Activated CD8-positive, alpha-beta T cell treated with anti-CD3 and anti-CD28 coated beads, Interleukin-2, amount 10 ng/mL, durations not matched to agents 7 days and 5 days (primary cell): ENCODE measurements at places on chromosomes 3 and 15. TPM values are rescaled to one million over a fixed set of nuclear protein-coding genes. Genes with fewer than 3 reads are reported as not detected.

The SEMA6D gene
- not detected for total RNA-seq

The VILL gene
- 15.1 TPM for total RNA-seq

The RARB gene
- not detected for total RNA-seq

The HMCES gene
- total RNA-seq: 62.2 TPM

The BFSP2 gene
- 0.45 TPM for total RNA-seq

The BRPF1 gene
- total RNA-seq: 57.4 TPM

The ASB14 gene
- total RNA-seq: not detected

The ILDR1 gene
- not detected for total RNA-seq

The LCTL gene
- not detected for total RNA-seq

The EXD1 gene
- total RNA-seq: not detected

The TMEM212 gene
- not detected for total RNA-seq

The CORO2B gene
- not detected for total RNA-seq

The MST1 gene
- total RNA-seq: 3.8 TPM

The CDHR4 gene
- total RNA-seq: not detected

DNA sequence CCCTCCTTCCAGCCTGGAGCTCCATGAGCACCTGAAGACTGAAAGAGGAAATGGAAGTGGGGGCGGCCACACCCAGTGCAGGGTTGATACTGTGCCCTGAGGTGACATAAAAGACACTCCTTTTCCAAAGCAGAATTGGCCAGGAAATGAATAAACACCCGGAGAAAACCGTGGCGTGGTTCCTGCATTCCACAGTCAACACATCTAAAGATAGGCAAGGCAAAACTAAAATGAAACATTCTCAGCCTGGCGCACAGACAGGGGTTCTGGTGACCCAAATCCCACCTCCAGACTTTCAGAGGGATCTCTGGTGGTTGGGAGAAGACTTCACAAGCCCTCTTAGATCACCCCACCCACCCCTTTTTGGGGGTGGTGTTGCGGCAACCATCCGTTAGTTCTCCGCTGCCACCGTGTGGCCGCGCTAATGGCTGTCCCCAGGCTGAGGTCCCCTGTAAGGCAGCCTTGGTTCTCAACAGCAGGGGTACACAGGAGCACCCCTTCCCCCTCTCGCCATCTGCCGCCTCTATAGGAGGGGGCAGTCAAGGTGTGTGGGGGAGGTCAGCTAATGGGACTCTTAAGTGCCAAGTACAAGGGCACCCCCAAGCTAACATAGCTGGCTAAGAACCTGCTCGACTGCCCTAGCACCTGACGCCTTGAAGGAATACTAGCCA is 2.5 kb upstream of the MST1R start:
- peak; percentile 69 for DNase-seq

- no peak for DNase-seq
Measured at GRCh38 chr15:52795464-52796227, 5.5 kb upstream of the ONECUT1 start.

- DNase-seq: no peak
Measured at GRCh38 chr3:4063916-4064574, 239.1 kb upstream of the SETMAR start.

DNA sequence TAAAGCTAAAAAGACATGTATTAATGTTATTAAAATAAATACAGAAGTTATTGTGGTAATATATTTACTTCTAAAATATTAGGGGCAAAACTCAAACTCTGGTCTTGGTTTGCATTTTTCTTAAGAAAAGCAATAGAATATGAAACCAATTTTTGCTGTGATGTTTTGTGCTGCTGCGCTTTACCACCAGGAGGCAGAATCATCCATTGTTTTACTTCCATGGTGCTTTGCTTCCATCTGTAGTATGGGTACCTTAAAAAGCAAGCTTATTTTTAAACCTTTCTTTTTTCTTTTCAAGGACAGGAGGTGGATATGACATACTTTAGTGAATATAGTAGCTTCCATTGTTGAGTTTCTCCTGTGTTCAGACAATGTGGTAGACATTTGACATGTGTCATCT is 46.6 kb upstream of the MRPL3 start:
- DNase-seq: no peak

GRCh38 chr3:123695152-123695551 is 110.3 kb upstream of the HACD2 start:
- no peak for DNase-seq

GRCh38 chr3:13018043-13018451 is 55.2 kb downstream of the IQSEC1 start:
- no peak for DNase-seq

GRCh38 chr3:43253294-43253693 is 33.0 kb upstream of the SNRK start:
- no peak for DNase-seq

DNA sequence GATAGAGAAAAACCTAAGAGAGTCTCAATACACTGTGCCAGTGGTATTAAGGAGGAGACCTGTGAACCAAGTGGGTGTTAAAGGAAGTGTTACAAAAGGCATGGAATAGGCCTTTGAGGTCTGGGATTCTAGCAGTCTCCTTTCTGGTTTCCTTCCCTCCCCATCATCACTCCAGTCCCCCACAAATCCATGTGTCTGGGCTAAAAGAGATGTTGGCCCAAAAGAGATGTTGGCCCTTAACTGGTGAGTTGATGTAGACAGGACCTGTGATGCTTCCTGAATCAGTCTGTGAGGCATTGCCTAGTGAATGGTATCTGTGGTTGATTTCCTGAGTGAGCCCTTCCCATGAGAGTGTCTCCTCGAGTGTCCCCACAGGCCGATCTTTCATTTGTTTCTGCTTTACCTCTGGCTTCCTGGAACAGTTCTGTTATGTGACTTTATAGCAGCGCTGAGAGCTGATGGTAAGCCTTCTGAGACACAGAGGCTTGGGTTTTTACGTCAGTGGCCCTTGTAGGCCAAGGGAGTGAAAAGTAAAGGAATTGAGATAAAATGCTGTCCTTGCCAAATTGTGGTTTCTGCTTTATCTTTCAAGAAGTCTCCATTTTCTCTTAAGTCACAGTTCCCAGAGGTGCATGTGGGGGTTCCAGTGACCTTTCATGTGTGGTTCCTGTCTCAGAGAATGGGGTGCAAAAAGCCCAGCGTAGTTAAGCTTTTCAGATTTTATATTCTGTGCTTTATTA is 87.8 kb downstream of the KLHL25 start:
- peak; percentile 51 for DNase-seq

GRCh38 chr3:49750056-49750455 is 26.3 kb upstream of the GMPPB start:
- DNase-seq: no peak

GRCh38 chr15:46328821-46329220 is 694.0 kb downstream of the SQOR start:
- no peak for DNase-seq

DNA sequence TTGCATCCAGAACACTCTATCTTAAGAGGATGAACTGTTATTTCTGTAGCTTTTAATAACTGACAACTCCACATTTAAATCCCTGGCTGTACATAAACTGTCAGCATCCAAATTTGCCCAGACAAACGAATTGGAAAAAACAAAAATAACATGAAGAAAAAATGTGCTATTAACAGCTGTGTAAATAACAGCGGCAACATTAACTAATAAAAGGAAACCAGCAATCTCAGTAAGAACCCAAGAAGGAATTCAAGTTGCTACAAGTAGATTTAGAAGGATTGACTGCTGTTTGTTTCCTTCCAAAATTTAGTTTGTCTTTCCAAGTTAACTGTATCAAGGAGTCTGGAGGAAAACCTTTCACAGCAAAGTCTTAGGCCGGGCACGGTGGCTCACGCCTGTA is 550.6 kb upstream of the MDFIC2 start:
- no peak for DNase-seq

DNA sequence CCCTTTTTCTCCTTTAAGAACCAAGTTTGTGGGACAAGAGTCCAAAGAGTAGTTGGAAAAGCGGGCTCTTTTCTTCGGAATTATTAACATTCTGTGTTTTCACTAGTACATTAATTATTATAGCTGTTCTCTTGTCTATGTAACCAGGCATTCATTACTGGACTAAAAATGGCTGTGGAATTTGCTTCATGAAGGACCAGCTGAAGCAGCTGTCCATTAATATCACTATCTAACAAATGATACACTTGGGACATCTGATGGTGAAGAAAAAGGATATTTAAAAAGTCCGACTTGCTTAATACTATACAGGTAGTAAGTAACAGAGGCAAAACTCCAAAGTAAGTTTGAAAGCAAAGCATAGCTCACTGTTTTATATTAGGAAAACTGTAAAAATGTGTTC is 728.9 kb upstream of the DPPA4 start:
- DNase-seq: no peak

GRCh38 chr3:37601832-37602231 is 259.8 kb upstream of the CTDSPL start:
- DNase-seq: no peak

DNA sequence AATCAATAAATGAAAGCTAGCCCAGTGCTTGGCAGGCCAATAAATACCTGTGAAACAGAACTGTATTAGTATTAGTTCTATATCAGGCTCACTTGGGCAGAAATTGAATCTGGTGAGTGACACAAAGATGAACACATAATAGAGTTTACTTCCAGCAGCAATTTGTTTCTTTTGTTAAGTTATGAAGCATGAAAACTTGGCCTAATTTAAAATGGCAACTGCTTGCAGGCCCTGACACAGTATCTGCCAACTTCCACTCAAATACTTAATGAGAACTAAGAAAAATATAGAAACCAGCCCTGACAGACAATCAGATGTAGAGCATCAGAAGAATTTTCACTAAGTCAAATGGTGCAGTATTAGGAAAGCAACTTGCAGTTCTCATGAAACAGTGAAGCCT is 37.6 kb upstream of the LRIG1 start:
- no peak for DNase-seq

DNA sequence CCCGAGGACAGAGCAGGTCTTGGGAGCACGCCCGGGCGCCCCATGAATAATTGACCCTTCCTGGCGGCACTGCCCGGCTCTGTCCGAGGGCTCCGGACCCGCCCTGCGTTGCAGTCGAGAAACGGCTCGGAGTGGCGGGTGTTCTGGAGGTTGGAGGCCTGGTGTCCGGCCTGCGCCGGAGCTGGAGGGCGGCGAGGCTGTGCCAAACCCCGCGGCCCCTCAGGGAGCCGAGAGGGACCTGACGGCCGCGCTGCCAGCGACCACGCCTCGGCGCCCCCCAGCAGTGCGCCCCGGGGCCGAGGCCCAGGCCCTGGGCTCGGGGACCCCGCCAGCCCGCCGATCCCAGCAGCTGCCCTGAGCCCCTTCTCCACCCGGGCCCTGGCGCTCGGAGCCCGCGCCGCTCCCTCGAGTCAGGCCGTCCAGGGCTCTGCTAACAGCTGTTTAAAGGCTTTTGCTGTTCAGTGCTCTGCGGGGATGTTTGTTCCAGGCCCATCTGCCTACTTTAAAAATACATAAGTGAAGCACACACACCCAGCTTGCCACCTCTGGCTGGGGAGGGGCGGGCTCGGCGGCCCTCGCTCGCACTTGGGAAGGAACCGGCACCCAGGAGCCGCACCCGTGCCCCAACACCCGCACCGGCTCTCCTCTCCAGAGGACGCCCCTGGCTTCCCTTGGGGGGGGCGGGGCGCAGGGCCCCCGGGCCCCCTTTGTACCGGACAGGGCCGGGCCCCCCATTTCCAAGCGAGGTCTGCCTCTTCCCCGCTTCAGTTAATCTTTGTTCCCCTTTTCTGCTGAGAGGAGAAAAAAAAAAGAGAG is 730 bp upstream of the ZNF710 start:
- no peak for DNase-seq

GRCh38 chr15:43376017-43376705 is 5.3 kb downstream of the TUBGCP4 start:
- peak; percentile 62 for DNase-seq

GRCh38 chr3:102747611-102748010 is 312.8 kb downstream of the ZPLD1 start:
- DNase-seq: no peak

- DNase-seq: no peak
Measured at GRCh38 chr3:178435575-178435974, 100.7 kb upstream of the KCNMB2 start.

GRCh38 chr15:92636401-92636907 is 19.1 kb downstream of the FAM174B start:
- DNase-seq: no peak

DNA sequence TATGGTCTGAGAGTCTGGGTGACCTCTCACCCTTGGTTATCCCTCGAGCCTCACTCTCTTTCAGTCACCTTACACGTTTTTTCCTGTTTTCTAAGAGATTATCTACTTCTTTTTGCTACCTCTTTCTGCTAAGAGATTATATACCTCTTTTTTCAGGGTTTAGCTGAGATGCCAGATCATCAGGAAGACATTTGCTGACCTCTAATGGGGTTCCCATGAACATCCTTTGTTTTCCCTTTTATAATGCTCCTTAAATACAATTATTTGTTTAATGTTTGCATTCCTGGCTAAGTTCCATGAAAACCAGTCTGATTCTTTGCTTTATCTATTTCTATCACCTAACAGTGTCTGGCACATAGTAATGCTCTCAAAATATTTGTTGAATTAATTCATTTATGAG is 39.6 kb downstream of the LEKR1 start:
- DNase-seq: no peak

GRCh38 chr15:101028772-101029438 is 109.7 kb downstream of the LRRK1 start:
- DNase-seq: peak; percentile 11

DNA sequence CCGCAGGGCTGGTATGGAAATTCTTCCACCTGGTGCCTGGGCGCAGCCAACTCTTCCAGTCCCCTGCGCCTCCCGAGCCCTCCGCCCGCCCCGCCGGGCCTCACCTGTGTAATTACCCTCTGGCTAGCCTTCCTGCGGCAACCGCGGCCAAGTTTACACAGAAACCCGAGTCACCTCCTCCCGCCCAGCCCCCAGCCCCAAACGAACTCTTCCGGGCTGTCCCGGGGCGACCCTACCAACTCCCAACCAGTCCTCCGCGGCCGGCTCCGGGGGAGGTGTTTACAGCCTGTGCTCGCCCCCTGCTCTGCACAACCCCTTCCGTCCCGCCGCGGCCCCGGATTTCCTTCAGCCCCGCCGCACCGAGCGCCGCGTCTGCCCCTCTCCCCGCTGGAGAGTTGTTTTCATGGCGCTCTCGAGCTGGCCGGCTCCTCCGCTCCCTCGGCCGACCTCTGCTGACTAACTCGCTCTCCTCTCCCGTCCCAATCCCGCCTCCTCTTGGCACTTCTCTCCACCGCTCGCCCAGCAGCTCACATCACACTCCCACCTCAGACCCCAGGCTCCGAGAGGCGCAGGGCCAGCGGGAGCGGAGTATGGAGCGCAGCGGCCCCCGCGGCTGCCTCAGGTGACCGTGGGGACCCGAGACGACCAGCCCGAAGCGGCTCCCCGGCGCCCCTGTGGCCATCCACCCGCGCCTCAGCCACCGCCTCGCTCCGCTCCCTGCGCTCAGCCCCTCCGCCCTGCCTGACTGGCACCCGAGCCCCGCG is 538 bp downstream of the ATOSA start:
- peak; percentile 78 for DNase-seq
